ENCODE measurements at places on chromosomes 7 and 10.

DNA sequence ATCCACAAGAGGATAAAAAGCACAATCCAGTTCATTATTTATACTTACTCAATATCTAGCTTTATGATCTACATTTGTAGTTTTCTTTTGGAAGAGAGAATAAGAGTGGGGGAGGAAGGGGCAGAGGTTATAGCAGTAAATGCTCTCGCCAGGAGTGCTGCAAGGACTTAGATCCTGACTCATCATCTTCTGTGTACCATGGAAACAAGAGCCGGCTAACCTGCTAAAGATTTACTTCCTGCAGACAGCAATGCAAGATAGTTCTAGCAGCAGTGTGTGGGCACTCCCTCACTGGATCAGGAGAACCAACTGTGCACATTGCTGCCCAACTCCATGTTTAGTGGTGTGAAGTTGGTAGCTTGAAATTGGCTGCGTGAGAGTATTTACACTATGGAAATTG lies 47.7 kb upstream of the TRIL start:
- no peak for DNase-seq

- no peak for DNase-seq
Observed at GRCh38 chr7:27203365-27203953, 3.6 kb upstream of the HOXA13 start.

GRCh38 chr7:19110776-19111175 lies 6.7 kb downstream of the TWIST1 start:
- DNase-seq, result no peak

GRCh38 chr7:12162415-12163113 lies 48.5 kb upstream of the TMEM106B start:
- peak; percentile 67 for DNase-seq

GRCh38 chr10:117884093-117884492 lies 162.6 kb downstream of the RAB11FIP2 start:
- no peak for DNase-seq
